Astrocyte (in vitro differentiated cells and primary cell): ENCODE measurements at places on chromosomes 7 and 10.

DNA sequence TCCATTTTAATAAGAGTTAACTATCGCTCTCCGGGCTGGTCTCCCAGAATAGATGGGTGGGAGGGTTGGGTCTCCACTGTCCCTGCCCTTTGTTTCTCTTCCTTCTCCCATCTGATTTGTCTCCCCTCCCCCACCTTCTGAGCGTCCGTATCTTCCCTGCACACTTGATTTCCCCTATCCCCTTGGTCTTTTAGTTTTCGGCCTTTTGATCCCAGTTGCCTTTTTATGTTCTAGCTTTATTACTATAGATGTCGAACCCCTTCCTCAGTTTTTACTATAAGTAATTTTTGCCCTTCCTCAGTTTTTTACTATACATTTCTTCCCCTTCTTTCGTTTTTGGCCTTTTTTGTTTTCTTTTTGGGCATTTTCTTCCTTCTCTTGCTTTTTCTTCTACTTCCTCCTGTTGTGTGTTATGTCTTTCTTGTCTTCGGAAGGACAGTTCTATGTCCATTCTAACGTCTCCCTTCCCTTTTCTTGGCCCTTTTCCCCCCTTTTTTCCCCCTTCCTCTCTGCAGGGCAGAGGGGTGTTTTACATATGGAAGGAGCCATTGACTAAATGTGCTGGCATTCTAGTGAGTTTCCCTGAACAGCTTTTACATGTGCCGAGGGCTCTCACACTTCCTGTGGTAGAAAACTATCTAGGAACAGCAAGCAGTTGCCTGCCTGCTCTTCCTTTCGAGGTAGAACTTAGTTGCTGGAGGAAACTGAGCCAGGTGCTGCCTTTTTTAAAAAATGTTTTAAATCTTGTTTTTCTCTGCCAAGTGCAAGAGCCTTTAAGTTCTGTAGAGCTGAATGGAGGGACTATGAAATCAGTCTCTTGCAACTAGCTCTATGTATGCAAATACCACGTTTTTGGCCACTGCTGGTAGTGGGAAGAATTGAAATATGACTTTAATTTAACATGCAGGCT, 2.8 kb downstream of the TET1 start:
- DNase-seq: peak; percentile 54

- no peak for DNase-seq
Measured at GRCh38 chr10:104396581-104396980, 42.9 kb downstream of the CFAP58 start.

- no peak for DNase-seq
Measured at GRCh38 chr7:25726781-25727311, 425.2 kb upstream of the NFE2L3 start.

DNA sequence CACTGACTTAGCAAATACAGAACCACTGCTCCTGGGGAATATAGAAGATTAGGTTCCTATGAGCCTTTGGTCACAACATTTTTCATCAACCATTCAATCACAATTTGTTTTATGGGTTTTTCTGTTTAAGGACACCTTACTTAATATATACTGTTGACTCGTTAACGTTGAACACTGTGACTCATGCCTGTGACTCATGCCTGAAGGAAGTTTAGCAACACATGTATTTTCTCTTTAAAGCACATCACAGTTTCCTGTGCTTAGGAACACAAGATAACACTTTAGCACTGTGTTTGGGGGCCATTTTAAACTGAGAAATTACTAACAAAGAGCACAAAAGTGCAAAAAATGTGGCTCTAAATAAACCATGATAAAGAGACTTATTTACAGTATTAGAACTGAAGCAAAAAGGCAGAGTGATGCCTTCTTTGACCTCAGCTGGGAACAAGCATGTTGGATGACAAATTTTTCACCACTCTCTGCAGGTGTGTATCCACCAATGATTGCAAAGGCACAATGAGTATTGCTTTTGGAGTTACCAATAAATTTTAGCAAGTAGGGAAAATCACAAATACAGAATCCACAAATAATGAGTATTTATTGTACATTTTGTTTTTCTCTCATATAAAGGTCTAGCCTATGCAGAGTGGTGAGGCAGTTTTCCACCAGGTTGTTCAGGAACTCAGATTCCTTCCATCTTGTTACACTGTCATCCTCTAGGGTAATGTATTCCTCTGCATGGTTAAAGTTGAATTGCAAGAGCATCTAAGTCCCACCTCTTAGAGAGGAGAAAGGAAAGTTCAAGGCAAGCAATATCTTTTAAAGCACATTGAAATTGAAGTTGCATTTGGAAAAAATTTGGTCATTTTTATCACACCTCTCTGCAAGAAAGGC, 7.3 kb downstream of the FGFBP3 start:
- peak; percentile 90 for DNase-seq

DNA sequence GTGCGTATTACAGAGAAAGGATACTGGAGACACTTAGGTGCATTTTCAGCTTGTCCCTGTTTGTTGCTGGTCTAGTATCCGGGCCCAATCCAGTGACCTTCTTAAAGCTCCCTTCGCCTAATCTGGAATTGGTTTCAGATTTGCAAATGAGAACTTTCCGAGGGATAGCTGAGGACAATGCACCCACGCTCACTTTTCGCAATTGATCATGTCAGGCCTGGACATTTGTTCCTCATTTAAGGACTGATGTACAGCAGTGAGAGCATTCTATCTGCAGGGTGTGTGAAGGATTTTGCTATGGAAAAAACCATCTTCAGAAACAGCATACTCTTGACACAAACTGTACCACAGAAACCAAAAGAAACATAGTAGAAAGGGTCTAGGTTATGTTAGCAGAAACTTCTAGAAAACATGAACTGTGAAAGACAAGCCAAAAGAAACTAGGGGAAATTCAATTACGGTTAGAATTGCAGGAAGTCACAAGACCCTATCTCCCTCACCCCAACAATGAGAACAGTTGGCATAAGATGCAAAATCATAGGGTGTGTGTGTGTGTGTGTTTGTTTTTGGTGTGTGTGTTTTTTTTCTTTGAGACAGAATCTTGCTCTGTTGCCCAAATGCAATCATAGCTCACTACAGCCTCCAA, 331.1 kb downstream of the CALN1 start:
- DNase-seq: no peak
